ENCODE measurements at places on chromosomes 4 and X.

- DNase-seq = no peak
Measured at GRCh38 chrX:39238006-39238405, 436.7 kb downstream of the MID1IP1 start.

GRCh38 chr4:56253666-56254305 is 133.5 kb downstream of the AASDH start:
- no peak for DNase-seq

DNA sequence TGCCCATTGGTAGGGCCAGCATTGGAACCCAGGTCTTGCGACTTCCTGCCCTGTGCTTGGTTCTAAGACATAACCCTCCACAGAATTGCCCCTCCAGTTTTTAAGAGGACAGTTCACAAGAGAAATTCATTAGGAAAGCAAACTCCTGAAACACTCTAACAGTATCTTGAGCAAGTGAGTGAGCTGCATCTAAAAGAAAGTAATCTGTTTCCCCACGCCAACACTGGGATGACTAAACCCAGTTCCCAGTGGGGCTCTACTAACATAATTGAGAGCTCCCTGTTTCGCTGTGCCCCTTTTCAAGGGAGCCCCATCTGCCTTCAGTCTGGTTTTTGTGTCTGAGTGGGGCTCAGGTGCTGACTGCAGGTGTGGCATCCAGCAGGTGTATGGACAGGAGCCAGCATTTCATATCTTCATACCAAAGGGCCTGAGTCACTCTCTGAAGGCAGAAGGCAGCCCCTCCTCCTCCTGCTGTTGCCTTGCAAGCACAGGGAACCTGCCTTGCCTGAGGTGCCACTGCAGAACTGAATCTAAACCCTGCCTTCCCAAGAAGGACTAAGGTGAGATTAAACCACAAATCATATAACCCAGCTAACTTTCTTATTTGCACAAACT is 8.0 kb downstream of the AMOT start:
- no peak for DNase-seq

DNA sequence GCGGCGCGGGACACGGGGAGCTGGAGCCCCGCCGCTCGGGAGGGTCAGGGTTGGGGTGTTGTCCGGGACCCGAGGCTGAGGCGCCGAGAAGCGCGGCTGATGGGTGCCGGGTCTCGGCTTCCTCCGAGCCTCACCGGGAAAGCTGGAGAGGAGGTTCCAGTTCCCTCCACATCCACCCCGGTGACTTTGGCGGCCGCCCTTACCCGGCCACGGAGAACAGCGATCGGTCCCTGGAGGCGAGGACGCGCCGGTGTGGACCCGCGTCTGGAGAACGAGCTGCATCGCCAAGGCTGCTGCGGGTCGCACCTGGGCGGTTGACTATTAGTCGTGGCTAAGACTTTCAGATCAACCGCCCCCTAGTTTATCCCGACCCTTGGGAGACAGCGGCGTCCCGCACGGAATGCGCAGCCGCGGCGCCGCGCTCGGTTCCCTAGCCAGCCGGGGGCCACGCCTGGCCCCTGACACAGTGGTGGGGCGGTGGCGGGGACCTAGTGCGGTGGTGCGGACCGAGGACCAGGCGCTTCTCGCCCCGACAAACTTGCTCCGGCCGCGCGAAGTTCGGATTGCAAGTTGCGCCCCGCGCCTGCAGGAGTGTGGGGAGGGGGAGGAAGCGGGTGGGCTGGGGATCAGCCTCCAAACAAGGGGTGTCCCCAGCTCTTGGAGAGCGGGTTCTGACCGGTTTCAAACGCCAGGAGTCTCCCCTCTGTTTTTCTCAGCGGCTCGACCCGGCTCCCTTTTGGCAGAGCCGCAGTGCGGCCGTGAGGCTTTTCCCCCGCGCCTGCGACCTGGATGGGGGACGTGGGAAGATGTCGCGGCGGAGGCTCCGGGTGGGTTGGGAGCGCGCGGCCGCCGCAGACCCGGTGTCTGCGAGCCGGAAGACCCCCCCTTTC is 568 bp downstream of the FHDC1 start:
- DNase-seq = peak; percentile 79

DNA sequence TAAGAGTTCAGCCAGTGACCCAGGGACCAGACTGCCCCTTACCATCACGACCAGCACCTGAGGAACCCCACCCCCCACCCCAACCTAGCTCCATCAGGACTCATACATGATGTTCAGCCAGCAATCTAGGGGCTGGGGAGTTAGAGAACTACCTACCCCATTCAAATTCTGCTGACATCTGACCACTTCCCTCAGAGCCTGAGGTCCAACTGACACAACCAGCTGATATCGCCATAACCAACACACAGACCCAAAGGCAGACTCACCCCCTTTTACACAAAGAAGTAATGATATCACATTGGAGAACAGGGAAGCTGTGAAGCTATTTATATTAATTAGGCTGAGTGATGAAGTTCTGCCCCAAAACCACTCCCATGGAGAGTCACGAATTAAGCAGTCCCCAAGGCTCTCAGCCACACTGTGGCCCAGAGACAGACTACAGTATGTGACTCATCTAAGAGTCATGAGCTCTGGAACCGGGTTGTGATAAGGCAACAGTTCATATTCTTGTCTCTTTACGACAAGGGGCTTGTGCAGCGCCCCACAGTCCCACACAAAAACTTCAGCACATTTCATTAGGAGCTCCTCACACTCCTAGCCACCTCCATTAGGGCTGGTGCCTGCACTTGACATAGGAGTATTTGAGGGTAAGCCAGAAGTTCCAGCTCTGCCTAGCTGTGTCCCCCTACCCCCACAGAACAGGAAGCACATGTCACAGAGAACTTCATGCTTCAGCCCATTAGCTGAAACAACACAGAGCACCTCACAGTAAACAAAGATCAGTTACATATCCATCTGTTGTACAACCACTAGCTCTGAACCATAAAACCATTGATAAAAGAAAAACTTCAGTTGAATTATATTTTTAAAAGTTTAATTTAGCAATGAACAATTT is 184.7 kb upstream of the ZCCHC13 start:
- no peak for DNase-seq

DNA sequence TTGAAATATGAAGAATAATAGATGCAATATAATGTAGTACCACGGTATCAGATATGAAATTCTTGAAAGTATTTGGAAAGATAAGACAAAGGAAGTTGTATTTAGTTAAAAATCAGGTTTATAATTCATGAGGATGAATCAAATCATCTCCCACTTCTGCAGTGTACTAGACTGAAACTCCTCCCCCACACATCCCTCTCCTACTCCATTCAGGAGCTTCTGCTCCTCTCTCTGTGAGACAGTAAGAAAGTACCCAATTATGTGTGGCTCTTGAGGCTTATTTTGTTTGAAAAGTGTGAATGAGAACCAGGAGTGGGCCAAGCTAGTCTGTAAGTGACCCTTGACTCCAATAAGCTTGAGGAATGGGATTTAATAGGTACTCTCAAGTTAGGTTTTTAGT is 9.5 kb downstream of the SLAIN2 start:
- DNase-seq = no peak

DNA sequence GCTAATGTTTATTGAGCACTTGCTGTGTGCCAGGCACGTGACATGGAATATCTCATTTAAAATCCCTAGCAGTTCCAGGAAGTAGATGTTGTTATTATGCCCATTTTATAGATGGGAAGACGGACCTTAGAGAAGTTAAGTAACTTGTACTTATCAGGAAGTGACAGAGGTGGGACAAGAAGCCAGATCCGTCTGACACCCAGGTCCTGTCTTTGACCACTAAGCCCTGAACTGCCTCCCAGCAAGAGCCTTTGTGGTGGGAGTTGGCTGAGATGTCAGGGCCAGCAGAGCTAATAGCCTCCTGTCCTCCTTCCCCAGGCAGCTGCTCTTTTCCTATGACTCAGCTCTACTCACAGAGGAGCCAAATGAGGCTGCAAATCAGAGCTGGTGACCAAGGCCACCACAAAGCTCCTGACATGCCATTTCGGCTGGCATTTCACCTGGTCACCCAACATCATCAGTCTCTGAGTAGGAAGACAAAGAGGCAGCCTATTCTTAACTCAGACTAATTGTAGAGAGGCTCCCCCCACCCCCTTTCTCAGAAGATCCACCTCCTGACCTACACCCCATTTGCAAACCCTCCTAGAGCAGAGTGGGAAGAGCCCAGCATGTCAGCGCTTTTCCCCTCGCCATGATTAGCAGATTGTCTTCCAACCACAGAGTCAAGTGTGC is 175.1 kb upstream of the KIT start:
- no peak for DNase-seq

- DNase-seq = no peak
Measured at GRCh38 chrX:18692541-18692940, 14.9 kb upstream of the PPEF1 start.

DNA sequence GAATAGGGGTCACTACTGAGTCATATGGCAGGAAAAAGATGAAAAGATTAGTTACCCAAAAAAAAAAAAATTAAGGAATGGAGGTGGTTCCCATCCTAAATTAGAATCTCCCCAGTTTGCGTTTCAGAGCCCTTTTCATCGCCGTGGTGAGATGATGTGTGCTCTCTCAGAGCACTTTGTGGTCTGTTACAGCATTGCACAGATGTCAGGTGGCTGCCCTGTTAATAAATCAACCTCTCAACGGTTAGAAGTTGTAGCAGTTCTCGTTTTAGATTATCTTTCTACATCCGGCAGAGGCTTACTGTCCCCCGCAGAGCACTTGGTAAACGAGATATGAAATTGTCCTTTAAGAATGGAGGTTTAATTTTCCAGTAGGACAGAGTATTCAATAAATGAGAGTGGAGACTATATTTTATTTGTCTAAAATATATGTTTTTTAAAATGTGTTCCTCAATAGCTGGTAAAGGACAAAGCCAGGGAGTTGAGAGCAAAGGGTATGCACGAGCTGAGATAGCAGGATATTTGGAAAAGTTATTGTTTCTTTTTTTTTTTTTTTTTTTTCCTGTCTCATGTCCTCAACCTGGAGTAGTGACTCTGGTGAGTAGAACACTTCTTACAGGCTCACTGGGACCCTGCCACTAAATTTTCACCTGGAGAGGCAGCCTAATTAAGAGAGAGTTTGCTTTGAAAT is 26.9 kb downstream of the AFF1 start:
- DNase-seq = no peak

DNA sequence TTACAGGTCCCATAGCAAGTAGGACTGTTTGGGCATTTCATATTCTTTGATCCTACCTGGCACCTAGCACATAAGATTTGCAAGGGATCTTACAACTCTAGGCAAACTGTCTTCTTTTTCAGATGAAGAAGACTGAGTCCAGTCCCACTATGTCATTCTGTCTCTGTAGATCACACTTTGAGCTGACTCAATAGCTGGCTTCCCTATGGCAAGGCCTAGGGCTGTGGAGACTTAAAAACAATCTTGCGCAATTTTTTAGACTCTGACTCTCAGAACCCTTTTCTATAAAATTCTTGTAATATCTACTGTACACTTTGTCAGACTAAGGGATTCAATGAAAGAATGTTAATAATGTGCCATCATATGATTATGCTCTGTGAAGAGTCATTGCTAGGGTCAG is 26.7 kb downstream of the OTC start:
- no peak for DNase-seq

GRCh38 chrX:124256629-124257380 is 75.7 kb upstream of the TEX13D start:
- no peak for DNase-seq

DNA sequence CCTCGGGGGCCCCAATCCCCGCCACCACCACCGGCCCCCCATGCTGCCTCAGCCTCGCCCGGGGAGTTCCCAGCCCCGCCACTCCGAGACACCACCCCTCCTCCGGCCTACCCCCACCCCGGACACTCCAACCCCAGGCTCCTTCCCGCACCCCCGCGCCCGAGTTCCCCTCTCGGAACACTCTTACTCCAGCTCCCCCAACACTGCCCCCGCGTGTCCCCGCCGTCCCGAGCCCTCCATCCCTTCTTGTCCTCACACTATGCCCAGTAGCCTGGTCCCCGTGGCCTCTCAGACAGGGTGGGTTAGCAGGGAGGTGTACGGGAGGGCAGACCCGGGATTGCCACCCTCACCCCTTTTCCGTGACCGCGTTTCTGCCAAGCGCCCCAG is 276.1 kb downstream of the BCOR start:
- no peak for DNase-seq

- DNase-seq = no peak
Measured at GRCh38 chr4:1327526-1328266, 19.3 kb upstream of the UVSSA start.

DNA sequence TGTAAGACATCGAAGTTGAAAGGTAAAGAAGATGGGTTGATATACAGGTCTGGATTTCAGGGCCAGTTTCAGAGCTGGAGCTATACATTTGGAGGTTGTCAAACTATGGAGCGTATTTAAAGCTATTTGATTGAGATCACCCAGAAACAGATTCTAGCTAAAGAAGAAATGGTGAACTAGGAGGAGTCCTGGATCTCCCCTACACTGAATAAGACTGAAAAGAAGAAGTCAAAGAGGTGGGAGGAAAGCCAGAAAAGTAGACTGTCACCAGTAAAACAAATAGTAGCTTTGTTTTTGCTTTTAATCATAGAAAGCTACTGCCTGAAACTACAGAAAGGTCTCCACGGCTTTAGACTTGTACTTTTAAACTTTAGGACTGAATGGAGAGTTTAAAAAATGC is 5.0 kb upstream of the NDP start:
- DNase-seq = no peak

- DNase-seq = no peak
Measured at GRCh38 chr4:57211131-57211530, 100.9 kb upstream of the IGFBP7 start.

- DNase-seq = no peak
Measured at GRCh38 chr4:38268837-38269236, 308.6 kb downstream of the PTTG2 start.

- DNase-seq = no peak
Measured at GRCh38 chr4:74543983-74544382, 99.0 kb downstream of the AREG start.

- no peak for DNase-seq
Measured at GRCh38 chr4:167452922-167453430, 218.7 kb upstream of the SPOCK3 start.

- DNase-seq = no peak
Measured at GRCh38 chr4:112082954-112083586, 62.2 kb upstream of the FAM241A start.

DNA sequence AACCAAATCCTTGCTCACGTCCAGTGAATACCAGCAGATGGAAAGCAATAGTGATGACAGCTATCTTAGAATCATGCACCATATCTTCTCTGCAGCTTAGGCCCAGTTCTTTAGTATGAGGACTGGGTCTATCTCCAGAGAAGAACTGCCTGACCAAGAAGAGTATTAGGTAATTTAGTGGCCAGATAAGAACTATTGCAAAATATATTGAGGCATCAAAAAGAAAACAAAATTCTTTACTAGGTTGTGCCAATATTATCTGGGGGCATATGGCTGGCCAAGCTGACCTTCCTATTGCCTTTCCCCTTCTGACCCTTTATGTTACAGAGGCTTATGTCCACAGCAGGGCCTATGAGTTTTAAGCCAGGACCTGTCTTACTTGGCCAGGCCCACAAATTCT is 91.2 kb downstream of the RLIM start:
- DNase-seq = no peak

GRCh38 chr4:76687746-76688448 is 210.0 kb downstream of the SOWAHB start:
- no peak for DNase-seq

DNA sequence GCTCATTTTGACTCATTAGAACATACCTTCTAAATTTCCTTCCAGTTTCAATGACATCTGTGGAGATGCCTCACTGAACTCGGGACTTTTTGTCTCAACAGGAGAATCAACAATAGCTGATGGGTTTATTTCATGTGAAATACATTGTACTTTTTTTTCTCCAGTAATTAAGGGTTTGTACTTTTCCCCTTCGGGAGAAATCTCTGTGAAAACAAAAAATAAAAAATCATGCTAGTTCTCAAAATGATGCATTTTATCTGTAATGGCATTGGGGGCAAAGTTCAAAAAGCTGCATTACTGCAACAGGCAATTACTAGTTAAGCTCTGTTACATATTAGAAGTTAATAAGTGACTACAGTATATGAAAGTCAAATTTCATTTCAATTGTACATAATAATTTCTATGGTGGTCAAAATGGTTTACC is 167.3 kb upstream of the SH3RF1 start:
- DNase-seq = peak; percentile 18
